ENCODE measurements at places on chromosomes 2 and 18.

DNA sequence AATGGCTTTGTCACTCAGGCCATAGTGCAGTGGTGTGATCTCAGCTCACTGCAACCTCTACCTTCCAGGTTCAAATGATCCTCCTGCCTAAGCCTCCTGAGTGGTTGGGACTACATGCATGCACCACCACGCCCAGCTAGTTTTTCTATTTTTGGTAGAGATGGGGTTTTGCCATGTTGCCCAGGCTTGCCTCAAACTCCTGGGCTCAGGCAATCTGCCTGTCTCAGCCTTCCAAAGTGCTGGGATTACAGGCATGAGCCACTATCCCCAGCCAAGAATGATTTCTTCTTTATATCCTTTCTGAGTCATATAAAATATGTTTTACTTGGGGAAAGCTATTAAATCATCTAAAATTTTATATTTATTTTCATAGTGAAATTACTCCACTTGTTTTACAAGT, 61.3 kb downstream of the CYBRD1 start:
- no peak for DNase-seq

- no peak for DNase-seq
Observed at GRCh38 chr2:181363164-181363563, 94.0 kb upstream of the ITGA4 start.

DNA sequence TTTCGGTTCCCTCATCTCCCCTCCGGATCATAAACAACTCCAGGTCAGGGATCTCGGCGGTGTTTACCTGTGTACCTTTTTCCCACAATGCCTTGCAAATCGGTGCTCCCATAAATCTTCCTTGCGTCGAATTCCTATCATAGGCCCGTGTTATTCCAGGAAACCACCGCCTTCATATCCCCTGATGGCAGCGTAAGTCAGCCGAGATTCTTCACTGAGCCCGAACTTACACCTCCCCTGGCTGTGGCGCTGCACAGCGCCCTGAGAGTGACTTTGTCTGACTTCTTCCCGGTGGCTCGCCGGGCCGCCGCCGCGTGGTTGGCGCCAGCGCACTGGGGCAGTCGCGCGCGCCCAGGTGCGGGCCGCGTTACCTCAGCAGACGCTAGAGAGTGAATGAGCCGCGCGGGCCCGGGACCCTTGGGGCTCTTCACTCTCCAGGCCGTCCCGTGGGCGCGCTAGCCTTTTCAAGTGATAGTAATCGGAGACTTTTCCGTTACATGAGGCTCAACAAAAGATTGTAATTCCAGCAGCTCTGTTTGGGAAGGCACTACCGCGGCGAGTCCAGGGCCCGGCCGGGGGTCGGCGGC, 101.6 kb downstream of the SPTBN1 start:
- peak; percentile 81 for DNase-seq

GRCh38 chr2:65373365-65373918, 59.0 kb downstream of the SPRED2 start:
- no peak for DNase-seq

DNA sequence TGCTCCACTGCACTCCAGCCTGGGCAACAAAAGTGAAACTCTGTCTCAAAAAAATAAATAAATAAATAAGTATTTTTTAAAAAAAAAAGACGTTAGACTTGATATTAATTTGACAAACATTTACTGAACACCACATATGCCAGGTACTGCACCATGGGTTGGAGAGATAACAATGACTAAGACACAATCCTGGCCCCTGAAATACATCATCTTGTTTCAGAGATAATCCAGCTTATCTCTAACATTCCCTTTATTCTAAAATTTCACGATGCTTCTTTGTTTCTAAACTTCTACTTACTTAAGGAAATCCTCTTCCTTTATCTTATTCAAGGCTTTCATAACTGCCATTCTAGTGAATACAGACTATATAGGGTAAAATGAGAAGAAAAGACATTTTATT, 55.0 kb upstream of the PEX13 start:
- DNase-seq, result no peak

- no peak for DNase-seq
Observed at GRCh38 chr2:36455788-36456187, 100.2 kb downstream of the CRIM1 start.

DNA sequence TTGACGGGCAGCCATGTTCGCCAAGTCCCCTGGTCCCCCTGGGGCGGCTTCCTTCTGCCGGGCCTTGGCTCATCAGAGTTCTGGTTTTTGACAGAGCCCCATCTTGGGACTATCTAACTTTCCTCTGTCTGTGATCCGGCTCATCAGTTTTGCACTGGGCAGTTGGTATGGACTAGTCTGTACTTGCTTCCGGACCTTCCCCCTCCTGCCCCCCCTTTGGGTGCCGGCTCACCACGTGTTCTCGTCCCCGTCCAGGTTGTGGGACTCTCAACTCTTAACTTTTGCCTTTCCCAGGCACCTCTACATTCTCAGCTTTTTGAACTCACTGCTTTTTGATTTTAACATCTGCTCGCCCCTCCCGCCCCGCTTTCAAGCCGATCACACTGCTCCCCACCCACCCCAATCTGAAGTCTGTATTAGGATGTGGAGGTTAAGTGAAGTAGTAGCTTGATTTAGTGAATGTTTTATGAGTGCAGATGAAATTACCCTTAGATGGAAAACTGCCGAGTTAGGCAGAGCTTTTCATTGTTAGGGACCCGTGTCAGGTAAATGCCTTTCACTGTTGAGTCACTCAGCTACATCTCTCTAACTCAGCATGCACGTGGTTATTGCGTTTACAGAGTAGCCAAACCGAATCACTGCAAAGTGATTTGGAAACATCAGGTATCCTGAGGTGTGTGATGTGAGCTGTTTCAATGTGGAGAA, 874 bp downstream of the WDR43 start:
- peak; percentile 35 for DNase-seq

DNA sequence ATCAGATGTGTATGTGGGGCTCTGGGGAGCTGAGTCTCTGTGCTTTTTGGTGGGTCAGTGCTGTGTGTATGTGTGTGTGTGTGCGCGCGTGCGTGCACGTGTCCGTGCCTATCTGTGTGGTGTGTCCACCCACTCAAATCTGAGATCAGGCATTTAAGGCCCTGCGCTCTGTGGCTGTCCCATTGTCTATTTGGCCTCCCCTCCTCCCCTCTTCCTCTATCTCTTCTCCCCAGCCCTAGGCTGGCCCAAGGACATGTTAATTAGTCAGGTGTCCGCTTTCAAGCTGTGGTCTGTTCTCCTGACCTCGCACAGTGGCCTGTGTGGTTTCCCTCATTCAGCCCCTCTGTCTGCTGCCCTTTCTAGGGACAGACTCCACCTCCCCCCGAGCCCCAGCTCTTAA, 136.4 kb downstream of the DYSF start:
- no peak for DNase-seq

- no peak for DNase-seq
Observed at GRCh38 chr2:98550165-98550564, 58.1 kb downstream of the COA5 start.

- DNase-seq, result peak; percentile 18
Observed at GRCh38 chr2:105744909-105745853, at the start of gene NCK2. Gene NCK2, plus strand, starts transcription at chr2:105744912. Its CDS starts 110,152 bp downstream, at chr2:105855064.

DNA sequence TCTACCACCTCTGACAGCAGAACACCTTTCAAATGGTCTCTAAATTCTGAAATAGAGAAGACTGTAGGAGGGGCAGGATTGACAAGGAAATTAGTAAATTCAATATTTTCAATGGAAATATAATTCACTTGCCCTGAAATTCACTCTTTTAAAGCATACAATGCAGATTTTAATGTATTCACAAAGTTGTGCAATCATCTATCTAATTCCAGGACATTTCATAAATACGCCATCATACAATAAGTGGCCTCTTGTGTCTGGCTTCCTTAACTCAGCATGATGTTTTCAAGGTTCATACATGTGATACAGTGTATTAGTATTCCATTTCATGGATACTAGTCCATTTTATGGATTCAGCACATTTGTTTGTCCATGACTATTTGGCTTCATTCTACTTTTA, 74.2 kb downstream of the ZRANB3 start:
- no peak for DNase-seq

DNA sequence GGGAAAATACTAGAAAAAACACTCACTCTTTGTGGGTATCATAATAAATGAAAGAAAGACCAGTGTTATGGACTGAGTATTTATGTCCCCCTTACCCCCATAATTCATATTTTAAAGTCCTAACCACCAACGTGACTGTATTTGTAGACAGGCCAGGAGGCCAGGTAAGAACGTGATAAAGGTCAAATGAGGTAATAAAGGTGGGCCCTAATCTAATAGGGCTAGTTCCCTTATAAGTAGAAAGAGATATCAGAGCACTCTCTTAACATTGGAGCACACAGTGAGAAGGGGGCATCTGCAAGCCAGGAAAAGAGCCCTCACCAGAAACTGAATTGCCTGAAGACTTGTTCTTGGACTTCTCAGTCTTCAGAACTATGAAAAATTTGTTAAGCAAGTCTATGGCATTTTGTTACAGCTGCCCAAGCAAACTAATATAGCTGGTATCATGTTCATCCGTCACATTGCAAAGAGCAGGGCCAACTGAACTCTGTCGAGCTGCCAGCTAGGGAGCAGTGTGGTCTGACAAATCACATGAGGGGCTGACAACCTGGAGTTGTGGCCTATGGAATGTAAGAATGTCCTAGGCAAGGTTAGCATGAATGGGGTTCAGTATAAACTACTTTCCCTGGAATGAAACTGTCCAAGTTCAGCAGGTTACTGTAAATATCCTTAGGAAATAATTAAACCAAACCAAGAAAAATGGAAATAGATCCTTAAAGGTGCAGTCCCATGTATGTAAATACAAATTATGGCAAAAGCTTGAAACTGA, 280.9 kb downstream of the ZNF385B start:
- DNase-seq, result no peak

DNA sequence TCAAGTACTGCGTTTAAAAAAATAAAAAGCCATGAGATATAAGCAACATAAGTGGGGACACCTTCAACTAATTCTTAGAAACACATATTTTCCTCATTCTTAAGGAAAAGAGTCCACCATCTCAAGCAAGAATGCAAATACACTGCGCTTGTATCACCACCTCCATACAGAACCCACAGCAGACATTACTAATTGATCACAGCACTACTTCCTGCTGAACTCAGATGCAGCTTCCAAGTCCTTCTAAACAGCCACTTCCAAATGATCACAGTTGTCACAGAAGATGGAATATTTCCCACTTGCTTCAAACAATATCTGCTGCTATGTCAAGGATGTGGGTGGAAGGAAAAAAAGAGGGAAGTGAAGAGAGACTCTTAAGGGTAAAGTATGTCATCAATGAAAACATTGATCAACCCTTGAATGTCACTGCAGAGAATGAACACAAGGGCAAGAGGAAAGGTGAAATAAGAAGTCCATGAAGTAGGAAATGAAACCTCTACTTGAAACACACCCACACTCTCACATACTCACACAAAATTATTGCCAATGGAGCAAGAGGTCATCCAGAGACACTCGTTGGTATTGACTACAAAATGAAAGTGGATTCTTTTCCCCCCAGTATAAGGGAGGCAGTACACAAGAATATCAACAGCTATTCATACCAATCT, 22.1 kb downstream of the TGFA start:
- no peak for DNase-seq

- DNase-seq, result no peak
Observed at GRCh38 chr18:28766721-28767120, 589.8 kb upstream of the CDH2 start.

DNA sequence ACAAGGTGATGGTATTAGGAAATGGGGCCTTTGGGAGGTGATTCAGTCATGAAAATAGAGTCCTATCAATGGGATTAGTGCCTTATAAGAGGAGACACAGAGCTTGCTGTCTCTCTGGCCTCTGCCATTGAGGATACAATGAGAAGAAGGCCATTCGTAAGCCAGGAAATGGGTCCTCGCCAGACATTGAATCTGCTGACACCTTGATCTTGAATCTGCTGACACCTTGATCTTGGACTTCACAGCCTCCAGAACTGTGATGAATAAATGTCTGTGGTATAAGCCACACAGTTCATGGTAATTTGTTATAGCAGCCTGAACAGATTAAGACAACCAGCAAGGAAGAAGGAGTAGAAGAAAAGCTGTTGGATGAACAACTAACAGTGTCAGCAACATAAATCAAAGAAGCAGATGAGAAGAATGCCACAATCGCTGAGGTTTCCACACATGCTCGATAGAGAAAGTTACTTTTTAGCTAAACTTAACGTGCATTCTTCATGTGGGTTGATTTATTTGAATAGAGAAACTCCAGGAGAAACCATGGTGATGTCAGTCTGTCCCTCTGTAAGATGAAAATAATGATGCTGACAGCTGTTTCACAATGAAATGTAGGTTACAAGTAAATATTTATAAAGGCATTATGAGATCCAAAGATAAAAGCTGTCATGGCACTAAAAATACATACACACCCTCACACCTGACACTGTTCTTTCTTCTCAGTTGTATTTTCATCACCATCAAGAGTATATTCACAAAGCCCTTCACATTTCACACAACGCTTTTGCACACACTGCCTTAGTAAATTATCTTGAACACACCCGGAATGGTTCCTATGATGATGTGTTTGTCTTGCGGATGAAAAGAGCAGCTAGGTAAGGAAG, 153.7 kb upstream of the NCK2 start:
- no peak for DNase-seq

Data from CD4-positive, alpha-beta T cell treated with Interleukin-1 beta for 1 hour (primary cell).